Trophoblast cell (in vitro differentiated cells and primary cell): ENCODE measurements at places on chromosomes 4 and X.

GRCh38 chr4:81620442-81620841, 148.7 kb upstream of the RASGEF1B start:
- no peak for DNase-seq

DNA sequence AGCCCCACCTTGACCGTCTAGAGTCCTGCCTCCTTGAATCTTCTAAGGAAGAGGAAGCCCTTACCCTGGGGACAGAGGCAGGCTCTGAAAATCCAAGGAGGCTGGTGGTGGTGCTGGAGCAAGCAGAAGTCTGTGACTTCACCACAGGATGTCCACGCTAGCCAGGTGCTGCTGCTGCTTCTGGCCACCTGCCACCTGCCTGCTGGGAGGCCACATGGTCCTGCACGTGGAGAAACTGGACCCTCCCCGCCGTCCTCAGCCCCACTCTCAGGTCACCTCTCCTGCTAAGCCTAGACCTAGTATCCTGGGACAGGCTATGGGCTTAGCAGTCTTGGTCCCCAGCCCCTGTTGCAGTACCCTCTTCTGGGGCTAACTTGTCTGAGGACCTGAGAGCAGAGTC, 15.8 kb downstream of the TMEM31 start:
- DNase-seq, result no peak

DNA sequence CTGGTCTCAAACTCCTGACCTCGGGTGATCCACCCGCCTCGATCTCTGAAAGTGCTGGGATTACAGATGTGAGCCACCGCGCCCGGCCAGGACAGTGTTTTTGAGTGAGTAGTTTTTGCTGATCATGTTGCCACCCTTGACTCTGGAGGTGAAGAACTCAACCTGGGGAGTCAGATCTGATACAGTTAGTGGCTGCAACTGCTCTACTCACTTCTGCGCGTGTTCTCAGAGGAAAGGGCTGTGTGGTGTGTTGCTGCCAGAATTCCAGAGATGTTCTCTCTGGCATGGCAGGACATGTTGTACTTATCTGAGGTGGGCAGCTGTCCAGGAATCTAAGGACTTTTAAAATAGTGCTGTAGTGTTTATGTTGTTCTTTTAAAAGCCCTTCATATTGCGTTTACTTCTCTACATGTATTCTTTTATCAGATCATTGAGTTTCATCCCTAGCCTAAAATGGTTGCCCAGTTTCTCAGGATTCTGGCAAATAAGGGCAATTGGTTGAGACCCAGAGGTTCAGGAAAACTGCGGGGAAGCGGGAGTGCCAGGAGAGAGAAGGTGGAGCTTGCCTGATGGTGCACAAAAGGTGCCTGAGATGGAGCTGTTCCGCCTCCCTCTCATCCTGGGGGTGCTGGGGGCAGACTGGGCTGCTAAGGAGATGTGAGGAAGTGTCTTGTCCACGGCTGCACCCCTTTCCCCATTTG, 97.7 kb downstream of the ARHGAP10 start:
- no peak for DNase-seq

- peak; percentile 84 for DNase-seq
Observed at GRCh38 chr4:85028910-85029309, 62.4 kb upstream of the WDFY3 start.

GRCh38 chr4:21952549-21952948, 4.0 kb upstream of the KCNIP4 start:
- DNase-seq, result no peak

DNA sequence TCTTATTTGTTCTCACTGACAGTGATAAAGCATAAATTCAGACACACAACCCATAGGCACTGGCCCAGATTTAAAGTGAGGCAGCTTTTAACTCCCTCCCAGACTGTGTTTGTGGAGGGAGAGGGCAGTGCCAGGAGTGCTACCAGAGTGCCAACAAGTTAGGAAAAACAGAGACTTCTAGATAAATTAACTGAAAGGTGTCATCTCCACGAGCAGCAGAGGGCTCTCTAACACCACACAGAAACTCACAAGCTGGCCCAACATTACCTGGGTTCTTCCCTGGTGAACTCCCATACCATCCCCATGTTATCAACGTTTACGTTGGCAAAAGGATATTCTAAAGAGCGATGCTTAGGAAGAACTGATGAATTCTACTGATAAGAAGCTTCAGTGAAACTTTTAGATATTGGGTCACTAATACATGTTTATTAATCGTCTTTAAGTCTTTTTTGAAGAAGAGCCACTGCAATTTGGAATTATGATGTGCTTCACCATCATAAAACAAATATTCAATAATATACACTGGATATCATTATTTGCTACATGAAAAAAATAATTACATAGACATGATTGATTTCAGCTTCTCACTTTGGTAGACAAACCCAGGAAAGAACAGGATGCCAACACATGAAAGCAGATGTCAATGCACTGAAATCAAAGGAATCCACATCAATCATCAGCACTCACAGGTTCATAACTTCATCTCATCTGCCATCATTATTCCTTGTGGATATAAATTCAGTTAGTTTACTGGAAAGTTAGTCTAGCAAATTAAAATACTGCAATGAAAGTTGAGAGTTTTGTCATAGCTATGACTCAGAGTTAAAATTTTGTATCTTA, 121.2 kb upstream of the NAP1L5 start:
- DNase-seq, result peak; percentile 43

GRCh38 chr4:110454441-110454840, 21.5 kb upstream of the ENPEP start:
- DNase-seq, result no peak

DNA sequence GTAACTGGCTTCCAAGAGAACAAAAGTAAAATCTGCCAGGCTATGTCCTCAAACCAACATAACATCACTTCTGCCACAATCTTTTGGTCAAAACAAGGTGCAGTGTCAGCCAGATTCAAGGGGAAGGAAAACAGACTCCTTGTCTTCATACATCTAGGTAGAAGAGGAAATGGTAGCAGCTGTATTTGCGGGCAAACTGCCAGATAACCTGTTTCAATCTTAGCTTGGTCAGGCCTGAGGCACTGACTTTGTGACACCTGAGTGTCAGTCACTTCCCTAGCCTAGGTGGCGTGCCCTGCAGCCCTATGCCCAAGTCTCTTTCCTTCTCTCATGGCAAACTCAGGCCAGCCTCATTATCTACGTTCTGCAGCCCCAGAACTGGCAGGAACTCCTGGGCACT, 146.2 kb upstream of the JADE1 start:
- no peak for DNase-seq

GRCh38 chrX:96710031-96710430, 25.4 kb downstream of the DIAPH2 start:
- DNase-seq, result no peak

DNA sequence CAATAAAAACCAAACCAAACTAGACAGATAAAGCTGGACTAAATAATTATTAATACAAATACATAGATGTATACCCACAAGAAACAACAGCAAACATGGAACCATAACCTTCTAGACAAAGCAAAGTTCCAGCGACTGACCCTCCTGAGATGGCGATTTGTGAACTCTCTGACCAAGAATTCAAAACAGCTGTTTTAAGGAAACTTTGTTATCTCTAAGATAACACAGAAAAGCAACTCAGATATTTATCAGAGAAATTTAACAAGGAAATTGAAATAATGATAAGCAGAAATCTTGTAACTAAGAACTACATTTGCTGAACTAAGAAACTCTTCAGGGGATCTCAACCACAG, 23.4 kb upstream of the MTHFD2L start:
- DNase-seq, result no peak

DNA sequence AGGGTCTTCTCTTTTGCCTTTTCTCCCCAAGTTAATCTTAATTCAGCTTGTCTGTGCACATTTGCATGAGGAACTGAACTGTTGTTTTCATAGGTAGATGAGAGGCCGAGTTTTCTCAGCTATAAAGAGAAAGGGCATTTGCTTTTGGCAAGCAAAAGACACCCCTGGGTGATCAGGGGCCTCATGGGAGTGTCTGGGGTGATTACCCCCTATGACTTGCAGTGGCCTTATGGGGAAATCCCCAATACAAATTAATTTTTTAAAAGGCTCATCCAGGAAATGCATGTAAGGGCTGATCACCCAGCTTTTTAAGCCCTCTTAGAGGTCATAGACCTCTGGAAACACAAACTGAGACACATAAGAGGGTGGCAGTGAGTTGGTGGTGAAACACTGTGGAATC, 56.4 kb upstream of the HMX1 start:
- DNase-seq, result no peak

DNA sequence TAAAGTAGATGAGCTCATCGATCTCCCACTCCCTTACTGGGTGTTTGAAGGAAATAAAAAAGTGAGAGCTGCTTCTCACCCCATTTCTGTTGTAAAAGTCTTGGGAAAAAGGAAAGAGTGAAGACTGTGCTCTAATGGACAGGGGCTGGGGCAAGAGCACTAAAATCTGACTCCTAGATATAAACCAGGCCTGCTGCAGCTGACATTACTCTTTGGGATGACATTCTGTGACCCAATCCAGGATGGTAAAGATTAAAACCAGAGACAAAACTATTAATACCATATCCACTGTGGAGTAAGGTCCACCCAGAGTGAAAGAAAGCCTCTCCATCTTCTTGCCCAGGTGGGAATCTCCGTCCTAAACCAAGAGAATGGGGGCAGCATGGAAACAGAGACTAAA, 20.1 kb upstream of the NEUROG2 start:
- DNase-seq, result no peak

GRCh38 chr4:151356510-151356909, 31.1 kb upstream of the SH3D19 start:
- no peak for DNase-seq

- no peak for DNase-seq
Observed at GRCh38 chrX:123713434-123713833, 19.4 kb downstream of the THOC2 start.

- DNase-seq, result no peak
Observed at GRCh38 chr4:24775032-24775605, 20.3 kb upstream of the SOD3 start.

DNA sequence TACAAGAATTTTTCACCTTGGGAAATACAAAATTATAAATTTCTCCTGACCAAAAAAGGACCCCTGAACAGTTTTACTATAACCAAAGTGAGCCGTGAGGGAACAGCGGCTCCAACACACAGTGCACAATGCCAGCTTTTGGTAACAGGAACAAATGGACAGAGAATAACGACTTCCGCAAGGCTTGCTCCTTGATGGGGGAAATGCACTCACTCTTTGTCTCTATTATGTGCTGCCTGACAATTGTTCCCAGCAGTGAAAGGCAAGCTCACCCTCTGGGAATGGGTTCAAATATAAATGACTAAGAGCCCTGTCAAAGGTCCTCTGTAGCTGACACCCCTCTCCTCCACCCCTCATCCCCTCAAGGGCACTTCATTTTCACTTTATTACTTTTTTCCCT, 325.8 kb upstream of the GALNT7 start:
- DNase-seq, result no peak

DNA sequence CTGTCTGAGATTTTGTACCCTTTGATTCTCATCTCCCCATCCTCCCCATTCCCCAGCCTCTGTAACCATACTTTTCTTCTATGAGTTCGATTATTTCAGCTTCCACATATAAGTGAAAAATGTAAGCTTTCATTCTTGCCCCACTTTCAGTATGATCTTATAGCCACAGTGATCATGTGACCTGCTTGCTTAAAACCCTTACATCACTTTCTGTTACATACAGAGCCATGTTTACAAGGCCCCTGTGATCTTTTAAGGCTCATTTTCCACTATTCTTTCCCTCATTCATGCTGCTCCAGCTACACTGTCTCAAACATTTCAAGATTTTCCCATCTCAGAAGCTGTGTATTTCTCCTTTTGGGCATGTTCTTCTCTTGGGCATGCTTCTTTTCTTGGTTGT, 147.7 kb downstream of the DCK start:
- no peak for DNase-seq

DNA sequence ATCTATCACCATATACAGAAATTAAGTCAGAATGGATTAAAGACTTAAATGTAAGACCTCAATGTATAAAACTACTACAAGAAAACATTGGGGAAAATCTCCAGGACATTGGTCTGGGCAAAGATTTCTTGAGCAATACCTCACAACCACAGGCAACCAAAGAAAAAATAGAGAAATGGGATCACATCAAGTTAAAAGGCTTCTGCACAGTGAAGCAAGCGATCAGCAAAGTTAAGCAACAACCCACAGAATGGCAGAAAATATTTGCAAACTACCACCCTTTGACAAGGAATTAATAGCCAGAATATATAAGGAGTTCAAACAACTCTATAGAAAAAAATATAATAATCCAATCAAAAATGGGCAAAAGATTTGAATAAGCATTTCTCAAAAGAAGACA, 236.9 kb upstream of the EMCN start:
- DNase-seq, result no peak

- DNase-seq, result peak; percentile 3
Observed at GRCh38 chr4:95637043-95637600, 88.3 kb upstream of the UNC5C start.

DNA sequence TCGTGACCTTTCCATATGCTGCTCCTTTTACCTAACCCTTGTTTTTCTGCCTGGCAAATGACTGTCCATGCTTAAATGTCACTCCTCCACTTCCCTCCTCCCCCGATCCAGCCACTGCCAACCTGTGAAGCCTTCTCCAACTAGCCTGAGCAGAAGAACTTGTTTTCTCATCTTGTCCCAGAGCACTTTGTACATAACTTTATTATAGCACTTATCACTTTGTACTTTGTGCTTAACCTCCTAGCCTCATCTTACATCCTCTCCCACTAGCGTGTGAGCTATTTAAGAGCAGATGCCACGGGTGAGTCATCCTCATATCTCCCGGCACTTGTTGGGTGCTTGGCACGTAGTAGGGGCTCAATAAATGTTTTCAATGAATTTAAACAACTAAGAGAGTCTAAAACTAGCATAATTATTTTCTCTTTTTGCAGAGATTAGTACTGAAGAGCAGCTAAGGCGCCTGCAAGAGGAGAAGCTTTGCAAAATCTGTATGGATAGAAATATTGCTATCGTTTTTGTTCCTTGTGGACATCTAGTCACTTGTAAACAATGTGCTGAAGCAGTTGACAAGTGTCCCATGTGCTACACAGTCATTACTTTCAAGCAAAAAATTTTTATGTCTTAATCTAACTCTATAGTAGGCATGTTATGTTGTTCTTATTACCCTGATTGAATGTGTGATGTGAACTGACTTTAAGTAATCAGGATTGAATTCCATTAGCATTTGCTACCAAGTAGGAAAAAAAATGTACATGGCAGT, 46.9 kb downstream of the XIAP start:
- no peak for DNase-seq

DNA sequence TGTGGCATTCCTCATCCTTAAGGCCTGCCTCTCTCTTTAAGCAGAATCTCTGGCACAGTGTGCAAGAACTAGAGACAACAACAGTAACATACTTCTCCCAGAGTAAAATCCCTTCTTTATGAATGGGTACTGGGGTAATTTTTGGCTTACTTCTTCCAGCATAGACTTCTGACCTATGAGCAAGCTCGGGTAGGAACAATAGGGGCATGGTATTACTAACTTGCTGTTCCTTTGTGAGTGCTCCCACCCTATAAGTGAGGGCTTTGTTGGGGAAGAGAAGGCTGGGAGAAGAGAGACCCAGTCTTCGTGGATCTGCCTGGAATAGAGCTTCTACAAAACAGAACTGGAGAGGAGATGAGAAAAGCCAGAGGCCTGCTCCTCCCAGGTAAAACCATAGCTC, 30.2 kb downstream of the CLDN2 start:
- DNase-seq, result no peak

- no peak for DNase-seq
Observed at GRCh38 chr4:121885115-121885514, 14.8 kb upstream of the BBS7 start.
